ENCODE measurements at places on chromosomes 2 and 18.

DNA sequence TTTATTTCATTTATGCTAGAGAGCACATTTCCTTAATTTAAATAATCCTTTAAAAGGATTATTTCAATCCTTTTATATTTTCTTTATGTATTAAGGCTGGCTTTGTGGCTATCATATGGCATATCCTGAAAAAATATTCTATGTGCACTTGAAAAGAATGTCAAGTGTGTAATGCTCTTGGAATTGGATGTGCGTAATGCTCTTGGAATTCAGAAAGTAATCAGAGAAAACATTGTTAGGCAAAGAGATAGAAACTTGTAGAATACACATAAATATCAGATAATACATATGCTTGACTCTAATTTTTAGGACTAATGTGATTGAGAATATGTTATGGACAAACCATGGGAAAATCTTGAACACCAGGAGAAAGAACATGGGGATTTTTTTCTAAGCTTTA, 197.5 kb upstream of the COL3A1 start:
- no peak for DNase-seq

DNA sequence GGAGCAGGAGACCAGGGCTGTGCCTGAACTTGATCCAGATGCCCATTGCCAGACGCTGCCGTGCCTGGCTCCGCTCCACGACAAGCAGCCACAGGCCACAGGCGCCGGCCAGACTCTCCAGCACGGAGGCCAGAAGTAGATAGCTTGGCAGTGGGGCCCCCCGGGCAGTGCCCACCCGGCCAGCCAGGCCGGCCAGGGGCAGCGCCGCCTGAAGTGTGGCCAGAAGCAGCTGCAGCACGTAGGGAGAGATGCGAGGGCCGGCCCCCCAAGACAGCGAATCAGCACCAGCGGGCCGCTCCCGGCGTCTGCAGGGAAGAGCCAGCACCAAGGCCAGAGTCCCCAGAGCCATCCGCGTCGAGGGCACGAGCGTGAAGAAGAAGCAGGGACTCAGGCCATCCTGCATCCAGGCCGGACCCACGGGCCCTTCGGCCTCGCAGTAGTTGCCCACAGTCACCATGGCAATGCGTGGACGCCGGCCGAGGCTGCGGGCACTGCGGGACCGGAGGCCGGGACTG, 484 bp downstream of the ABCB6 start:
- DNase-seq: no peak

DNA sequence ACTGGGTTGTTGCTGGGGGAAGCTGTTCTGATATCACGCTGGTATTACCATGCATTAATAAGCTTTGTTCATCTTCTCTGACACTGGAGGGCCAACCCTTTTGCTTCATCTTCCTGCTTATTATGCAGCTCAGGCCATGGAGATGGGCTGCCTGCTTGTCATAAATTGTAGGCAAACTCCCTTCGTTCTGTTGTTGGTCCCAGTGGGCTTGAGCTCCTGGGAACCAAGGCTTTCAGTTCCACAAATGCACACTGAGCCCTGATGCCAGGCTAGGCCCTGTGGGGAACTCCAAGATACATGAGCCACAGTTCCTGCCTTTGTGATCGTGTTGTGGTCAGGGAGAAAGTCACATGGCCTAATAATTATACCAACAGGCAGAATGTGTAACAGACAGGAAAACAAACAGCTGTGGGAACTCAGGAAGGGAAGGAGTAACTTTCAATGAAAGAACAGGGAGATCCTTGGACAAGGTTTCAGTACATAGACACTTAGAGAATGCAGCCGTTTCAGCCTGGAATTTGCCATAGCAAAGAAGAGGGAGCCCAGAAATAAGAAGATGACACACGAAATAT, 49.0 kb upstream of the BCL2L11 start:
- DNase-seq: no peak

GRCh38 chr2:197940382-197940781, 136.0 kb downstream of the PLCL1 start:
- DNase-seq: no peak

GRCh38 chr2:236904389-236905263, 181.1 kb upstream of the COPS8 start:
- no peak for DNase-seq

DNA sequence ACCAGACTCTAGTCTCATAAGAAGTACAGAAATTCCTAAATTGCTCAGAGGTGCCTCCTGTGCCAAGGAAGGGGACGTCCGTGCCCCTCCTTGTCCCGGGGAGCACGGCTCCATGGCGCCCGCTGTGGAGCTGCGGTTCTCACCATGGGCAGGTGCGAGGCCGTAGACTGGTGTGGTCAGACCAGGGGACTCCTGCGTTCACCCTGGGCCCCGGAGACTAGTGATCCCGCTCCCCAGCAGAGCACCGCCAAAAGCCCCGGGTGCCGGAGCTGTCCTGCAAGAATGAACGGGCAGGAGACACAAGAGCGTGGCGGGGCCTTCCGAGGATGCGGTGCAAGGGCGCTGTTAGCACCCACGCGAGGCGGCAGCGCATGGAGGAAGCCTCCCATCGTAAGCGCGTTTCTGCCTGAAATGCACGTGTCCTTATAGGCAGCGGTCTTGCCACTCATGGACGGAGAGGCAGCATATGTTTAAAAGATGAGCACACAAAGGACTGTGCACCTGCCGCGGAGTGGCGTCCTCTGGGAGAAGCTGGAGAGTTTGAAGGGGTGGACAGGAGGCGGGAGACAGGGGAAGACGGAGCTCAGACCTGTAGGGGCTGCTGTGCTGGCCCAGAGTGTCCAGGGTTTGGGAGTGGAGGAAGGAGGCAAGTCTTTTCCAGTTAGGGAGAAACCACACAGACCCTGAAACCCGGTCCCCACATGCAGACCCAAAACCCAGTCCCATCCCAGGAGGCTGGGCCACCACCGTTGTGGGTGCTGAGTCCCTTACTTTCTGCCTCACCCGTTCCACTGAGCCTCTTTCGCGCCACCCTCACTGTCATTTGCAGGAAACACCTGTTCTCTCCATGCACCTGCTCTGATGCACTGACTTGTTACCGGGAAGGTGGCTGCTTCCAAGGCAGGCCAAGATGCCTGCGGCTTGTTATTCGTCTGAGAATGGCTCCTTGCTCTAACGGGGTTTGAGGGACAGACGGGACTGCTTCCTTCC, 7.5 kb upstream of the KCNG2 start:
- DNase-seq: no peak

Measured in cortex of kidney (tissue), 1 donor.